ENCODE measurements at places on chromosomes 1 and 21.

DNA sequence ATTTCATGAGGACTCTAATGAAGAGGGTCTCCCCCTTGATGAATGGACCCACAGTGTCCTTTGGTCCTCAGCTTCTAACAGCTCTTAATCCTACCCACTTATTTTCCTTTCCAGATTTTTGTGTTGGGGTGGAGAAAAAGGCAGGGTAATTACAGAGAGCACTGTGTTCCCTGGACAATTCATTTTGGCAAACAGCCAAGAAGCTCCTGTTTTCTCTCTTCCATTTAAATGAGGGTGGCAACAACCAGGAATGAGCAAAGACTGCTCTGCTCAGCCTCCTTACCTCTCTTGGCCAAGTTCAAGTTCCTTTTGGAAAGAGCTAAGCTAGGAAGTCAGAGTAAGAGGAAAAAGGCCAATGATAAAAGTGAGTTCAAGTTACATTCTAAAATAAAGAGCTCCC lies 11.9 kb downstream of the XKR8 start:
- DNase-seq, result peak; percentile 54

DNA sequence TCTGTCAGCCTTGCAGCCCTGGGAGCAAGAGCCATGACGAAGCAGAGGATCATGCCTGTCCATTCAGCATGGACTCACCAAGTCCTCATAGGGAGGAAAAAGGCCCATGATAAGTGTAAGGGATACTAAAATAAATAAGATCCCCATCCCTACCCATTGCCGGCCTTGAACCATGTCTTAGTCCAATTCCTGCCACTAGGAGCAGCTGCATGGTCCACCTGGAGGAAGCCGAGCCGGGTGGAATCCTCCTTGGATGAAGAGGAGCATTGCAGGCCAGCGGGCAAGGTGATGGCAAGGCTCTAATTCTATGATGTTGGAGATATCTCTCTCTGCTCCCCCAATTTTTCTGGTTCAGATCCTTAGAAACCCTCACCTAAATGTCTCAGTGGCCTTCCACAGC lies 38.7 kb upstream of the SYT6 start:
- no peak for DNase-seq

DNA sequence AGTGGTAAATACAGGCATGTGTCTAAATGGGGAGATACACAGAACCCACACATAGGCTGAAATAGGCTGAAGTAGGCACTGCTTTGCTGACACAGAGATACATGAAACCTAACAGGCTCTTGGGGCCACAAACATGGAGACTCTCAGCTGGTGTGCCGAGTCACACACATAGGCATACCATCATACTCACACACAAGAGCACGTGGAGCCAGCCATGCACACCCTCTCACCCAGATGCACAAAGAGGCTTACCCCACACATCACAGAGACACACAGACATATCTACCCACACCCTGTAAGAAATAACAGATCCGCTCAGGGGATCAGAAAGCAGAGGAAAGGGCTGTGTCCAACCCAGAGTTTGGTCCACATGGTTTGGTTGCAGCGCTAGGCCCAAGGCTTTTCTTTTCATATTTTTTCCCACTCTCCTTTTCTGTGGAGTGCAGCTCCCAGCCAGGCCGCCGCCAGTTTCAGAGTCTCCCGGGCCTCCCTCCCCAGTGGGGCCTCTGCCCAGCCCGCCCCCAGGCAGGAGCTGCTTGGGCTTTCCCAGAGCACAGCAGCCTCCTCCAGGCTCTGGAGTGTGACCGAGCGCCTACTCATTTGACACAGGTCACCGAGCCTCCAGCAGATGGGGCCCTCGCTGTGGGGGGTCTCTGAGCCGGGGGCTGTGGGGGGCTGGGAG lies 3.9 kb upstream of the POU3F1 start:
- DNase-seq, result no peak

DNA sequence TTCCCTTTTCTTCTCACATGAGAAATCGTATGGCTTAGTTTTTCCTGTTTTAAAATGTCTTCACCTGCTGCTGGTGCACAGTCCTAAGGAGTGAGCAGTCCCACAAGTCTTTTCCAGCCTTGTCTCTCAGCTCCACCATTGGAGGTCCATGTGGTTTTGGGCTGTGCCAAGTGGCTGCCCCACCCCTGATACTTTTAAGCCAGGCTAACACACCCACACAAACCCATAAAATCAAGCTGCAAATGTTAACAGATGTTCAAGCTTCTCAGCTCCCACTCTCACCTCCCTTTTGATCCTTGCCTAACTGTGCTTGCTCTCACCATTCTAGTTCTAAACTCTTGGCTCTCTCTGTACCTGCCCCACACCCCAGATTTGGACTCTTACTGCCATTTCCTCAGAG lies 74.5 kb upstream of the COL24A1 start:
- peak; percentile 31 for DNase-seq

- peak; percentile 86 for DNase-seq
Measured at GRCh38 chr1:219174460-219175211, 958 bp downstream of the LYPLAL1 start.

- DNase-seq, result no peak
Measured at GRCh38 chr1:50995651-50996050, 25.6 kb downstream of the CDKN2C start.

- DNase-seq, result no peak
Measured at GRCh38 chr1:168972887-168973286, 133.6 kb upstream of the ATP1B1 start.

DNA sequence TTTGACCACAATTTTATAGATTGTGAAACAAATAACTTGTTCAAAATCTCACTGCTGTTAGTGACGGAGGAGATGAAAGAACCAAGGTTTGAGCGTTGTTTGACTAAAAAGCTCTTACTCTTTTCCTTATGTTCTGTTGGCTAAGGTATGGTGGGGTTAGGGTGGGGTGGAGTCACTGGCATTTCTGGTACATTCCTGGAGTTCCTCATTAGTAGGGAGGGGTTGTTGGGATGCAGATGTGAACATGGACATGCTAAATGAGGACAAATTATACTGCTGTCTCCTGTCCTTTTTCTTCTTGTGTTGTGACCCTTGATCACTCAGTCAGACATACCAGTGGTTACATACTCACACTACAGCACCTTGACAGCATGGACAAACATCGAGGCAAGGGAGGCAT lies 26.2 kb upstream of the CD1D start:
- DNase-seq, result no peak

GRCh38 chr1:230696722-230697437 lies 17.0 kb downstream of the AGT start:
- DNase-seq, result peak; percentile 38

DNA sequence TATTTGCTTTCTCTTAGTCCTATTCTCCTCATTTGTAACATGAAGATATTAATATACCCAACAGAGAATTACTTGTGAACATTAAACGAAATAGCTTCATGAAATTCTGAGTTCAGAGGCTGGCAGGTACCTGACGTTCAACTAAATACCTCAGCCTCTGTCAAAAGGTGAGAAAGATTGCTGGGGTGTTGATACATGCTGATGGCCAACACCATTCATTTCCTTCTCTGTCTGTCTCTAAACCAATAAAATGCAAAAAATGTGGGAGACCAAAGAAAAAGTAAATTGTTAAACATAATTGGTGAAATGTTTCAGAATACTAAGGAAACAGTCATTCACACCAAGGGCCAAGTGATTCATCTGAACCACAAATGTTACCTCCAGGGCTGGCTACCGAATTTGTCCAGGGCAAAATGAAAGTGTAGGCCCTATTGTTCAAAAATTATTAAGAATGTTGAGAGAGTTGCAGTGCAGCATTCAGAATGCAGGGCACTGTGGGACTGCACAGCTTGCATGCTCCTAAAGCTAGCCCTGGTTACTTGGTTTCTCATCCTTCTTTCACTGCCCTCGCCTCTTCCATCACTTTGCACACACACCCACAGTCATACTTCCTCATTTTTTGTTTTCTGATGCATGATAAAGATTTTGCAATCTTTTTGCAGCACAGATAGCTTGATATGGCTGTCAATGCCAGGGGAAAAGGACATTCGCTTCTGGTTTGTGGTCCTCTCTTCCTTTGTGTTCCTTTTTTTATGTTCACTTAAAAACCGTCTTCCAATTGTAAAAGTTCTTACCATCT lies 414.3 kb upstream of the NR5A2 start:
- peak; percentile 17 for DNase-seq

GRCh38 chr1:214198571-214198970 lies 82.4 kb upstream of the SMYD2 start:
- DNase-seq, result no peak

DNA sequence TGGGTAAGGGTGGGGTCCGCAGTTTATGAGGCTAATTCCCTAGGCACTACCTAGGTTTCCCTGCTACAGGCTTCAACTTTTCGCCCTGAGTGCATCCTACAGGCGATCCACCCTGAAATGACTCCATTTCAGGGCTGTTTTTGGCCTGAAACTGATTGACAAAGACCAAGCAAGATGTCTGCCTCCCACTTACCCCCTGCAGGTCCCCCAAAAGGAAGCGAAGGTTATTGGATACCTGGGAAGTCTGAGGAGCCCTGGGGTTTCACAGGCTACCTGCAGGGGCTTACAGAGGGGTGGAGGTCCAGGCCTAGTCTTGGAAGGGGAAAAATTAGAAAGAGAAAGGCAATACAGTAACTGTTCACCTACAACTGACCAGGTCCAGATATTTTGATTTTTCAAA lies 3.3 kb upstream of the TBX15 start:
- DNase-seq, result no peak

- DNase-seq, result no peak
Measured at GRCh38 chr21:15695241-15695640, 34.5 kb upstream of the USP25 start.

GRCh38 chr1:181129771-181130606 lies 41.5 kb downstream of the IER5 start:
- DNase-seq, result no peak
